ENCODE measurements at places on chromosomes 1 and 21. TPM values are rescaled to one million over a fixed set of nuclear protein-coding genes. Genes with fewer than 3 reads are reported as not detected.

DNA sequence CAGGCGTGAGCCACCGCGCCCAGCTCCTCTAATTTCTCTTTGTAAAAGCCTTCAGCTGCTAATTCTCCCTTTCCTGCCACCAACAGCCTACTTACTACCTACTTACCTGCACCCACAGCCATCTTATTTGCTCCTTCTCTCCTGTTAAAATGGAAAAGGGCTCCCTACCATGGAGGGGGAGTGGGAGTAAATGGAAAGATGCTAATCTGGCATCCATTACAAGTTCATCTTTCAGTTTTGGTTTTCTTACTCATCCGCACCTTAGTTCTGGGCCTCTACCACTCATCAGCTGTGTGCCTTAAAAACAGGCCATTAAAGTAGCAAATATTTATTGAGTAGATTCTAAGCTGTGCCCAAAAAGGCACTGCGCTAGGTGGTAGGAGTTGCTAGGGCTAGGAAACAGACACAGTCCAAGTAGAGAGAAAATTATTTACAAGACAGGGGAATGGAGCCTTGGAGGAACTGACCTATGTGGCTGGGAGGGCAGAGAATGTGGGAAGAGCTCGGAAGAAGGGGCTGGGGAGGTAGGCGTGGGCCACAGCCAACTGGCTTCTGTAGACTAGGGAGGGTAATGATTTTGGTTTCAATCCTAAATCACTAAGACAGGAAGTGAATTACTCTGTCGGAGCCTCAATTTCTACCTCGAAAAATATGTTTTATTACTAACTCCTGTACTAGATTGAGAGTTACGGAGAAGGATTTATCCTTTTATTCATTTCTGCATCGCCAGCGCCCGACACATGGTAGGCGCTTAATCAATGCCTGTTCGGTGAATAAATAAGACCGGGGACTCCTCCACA is 685 bp upstream of the DDI2 start:
- DNase-seq, result peak; percentile 75

GRCh38 chr1:199170711-199171110 is 531.9 kb downstream of the PTPRC start:
- DNase-seq, result no peak

- peak; percentile 50 for DNase-seq
Measured at GRCh38 chr21:38669186-38669585, 136.5 kb upstream of the ETS2 start.

- no peak for DNase-seq
Measured at GRCh38 chr1:107933736-107934135, 31.2 kb downstream of the VAV3 start.

DNA sequence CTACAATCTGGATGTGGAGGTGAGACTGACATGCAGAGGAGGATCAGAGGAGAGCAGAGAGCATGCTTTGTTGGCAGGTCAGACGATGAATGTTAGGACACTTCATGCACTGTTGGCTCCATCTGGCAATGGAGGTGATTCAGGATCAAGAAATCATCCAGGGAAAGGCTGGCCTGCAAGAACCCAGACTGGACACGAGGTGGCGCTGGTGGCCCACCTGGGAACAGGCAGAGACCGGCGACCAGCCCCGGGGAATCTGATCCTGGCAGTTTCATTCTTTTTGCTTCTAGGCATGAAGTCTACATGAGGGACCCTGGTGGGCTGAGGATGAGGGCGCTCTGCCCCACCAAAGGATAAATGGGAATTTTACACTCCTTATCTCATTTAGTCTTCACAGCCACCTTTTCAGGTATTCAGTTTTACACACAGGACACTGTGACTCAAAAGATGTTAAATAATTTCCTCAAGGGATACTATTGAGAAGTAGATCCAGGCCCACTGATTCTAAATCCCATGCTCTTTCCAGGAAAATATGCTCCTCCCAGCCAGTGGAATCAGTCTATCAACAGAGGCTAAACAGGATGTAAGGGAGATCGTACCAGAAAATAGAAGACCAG is 26.2 kb upstream of the SCMH1 start:
- peak; percentile 66 for DNase-seq

The FNDC5 gene
- total RNA-seq, result 0.49 TPM

The NCAM2 gene
- total RNA-seq, result 3.1 TPM

The PAPPA2 gene
- 0.05 TPM for total RNA-seq

DNA sequence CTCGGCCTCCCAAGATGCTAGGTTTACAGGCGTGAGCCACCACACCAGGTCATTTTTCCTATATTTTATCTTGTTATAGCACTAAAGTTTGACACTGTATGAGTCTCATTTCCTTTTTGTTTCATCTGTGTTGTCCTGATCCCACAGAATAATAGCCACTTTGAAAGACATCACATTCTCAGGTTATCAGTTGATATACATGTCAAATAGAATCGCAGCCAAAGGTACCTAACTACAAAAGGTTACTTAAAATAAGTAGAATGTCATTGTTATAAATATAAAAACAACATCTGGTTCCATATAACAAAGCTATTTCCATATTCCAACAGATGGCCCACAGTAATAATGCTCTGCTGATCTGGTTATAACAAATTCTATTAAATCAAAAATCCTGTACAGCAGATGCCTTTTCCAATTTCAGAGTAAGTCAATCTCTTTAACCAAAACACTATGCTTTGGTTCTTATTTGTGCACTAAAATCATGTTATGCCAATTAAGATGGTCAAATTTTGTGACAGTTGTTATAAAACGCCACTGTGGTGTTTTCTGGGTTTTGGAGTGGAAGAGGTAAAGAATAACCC is 6.0 kb downstream of the FOXJ3 start:
- no peak for DNase-seq

DNA sequence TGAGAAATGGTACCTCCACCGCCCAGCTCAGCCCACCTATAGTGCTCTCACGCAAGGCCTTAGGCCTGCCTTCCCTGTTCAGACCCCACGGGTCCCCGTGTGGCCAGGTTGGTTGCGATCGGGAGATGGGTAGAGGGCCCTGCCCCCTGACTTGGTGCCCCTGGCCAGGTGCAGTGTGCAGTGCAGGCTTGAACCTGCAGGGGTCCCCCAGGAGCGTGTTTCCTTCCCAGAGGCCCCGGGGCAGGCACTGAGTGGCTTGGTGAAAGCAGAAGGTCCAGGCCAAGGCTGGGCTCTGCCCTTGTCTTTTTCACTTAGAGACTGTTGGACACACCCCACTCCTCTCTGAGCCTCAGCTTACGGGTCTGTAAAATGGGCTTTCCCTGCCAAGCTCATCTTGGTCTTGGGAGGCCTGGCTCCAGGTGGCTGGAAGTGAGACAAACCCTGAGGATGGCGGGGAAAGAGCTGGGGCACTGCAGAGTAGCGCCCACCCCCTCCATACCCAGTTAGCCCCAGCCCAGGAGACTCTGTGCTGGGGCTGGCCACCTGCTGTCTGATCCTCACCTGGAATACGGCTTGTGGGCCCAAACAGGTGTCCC is 9.3 kb upstream of the HES5 start:
- no peak for DNase-seq

The SDC3 gene
- 17.1 TPM for total RNA-seq

DNA sequence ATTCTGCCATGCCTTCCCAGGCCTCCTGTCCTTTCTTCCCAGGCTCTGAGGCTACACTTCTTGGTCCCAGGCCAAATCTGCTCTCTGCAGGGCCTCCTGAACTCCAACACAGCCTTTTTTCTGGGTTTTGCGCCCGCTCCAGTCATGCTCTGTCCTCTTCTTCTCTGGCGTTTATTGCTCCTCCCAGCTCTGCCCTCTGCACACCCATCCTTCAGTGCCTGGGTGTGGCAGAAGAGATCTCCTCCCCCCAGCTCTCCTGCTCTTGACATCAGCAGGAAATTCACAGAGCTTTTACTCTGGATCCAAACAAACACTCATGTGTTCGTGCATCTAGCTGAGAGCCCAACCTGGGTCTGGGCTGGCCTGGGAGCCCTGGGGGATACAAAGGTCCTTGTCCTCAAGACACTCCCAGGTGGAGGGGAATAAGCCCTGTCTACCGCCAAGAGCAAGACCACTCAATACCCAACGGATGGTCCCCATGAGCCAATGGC is 22.9 kb upstream of the EPS8L3 start:
- DNase-seq, result peak; percentile 72

- peak; percentile 81 for DNase-seq
Measured at GRCh38 chr1:111739925-111740765, 950 bp upstream of the INKA2 start.

Measured in M059J (cell line).